Stimulated activated CD4-positive, alpha-beta T cell treated with anti-CD3 and anti-CD28 coated beads, TNF-alpha, amount 100 ng/mL, for 1 hour (primary cell): ENCODE measurements at places on chromosomes 4 and X.

GRCh38 chrX:67100031-67100884 lies 443.6 kb upstream of the AR start:
- no peak for DNase-seq

DNA sequence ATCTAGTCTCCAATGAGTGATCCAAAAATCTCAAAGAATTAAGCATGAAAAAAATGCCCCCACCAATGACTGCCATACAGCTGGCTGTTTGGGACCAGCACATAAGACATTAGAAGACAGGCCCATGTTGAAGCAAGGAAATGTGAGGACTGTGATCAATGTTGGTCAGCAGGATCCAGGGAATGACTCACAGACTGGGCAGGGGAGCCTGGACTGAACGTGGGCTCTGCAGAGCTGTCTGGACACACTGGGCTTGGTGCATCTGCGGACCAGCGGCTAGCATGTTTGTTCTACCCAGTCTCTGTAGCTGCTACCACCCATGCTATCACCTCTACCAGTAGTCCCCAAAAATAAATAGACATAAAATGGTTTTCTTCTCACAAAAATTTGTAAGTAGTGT lies 108.6 kb downstream of the PALLD start:
- no peak for DNase-seq

GRCh38 chr4:67580577-67580976 lies 22.1 kb downstream of the STAP1 start:
- no peak for DNase-seq

- no peak for DNase-seq
Measured at GRCh38 chrX:40005292-40006011, 92.3 kb downstream of the BCOR start.

DNA sequence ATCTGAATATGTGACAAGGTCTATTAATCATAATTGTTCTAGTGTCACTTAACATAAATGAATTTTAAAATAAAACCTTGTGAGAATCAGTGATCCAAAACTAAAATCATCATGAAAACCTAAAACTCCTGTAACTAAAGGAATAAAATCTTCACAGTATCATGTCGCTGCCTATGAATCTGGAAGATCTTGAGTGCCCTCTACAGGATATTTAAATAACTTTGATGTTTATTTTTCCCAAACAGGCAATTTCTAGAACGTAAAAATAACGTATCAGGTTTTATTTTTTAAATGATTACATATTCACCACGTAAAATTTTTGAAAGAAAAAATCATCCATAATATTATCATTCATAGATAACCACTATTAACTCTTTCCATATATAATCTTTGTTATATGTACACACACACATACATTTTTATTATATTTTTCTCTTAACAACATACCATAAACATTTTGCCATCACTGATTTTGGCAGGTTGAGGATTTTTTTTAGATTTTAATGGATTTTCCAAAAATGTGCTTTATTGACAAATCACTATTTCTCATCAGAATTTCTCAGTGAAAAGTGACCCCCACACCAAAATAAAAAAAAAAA lies 79.6 kb downstream of the COMMD8 start:
- no peak for DNase-seq

DNA sequence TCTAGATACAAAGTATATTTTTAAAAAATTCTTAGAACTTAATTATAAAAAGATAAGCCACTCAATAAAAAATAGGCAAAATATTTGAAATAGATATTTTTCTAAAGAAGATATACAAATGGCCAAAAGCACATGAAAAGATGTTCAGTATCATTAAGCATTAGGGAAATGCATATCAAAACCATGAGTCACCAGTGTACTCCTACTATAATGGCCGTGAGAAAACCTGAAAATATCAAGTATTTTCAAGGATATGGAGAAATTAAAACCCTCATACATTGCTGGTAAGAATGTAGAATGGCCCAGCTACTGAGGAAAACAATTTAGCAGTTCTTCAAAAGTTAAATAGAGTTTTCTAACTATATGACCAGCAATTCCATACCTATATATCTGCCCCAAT lies 337.9 kb downstream of the CAMK2D start:
- DNase-seq = no peak

- no peak for DNase-seq
Measured at GRCh38 chr4:38669208-38669607, 5.2 kb downstream of the KLF3 start.

DNA sequence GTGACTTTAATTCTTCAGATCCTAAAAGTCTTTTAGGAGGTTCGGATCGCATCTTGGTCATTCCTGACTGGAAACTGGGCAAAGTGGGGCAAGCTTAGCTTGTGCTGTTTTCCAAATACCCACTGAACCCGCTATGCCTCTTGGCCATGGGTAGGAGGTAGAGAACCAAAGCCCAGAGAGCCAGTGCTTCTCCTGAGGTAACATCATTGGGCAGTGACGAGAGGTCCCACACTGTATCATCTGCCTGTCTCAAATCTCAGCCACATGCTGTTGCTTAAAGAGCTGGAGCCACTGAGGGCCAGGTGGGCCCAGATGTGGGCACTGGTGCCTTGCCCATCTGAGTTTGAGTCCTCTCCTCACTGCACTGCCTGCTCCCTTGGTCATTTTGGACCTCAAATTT lies 68.2 kb downstream of the SLC2A9 start:
- DNase-seq = no peak

- no peak for DNase-seq
Measured at GRCh38 chrX:35351212-35351611, 408.6 kb downstream of the FAM47B start.

GRCh38 chr4:48436318-48436717 lies 46.8 kb upstream of the SLC10A4 start:
- DNase-seq = no peak

- DNase-seq = no peak
Measured at GRCh38 chrX:100721328-100721727, 10.6 kb downstream of the SYTL4 start.

GRCh38 chrX:12497832-12498591 lies 293.2 kb upstream of the PRPS2 start:
- DNase-seq = no peak

DNA sequence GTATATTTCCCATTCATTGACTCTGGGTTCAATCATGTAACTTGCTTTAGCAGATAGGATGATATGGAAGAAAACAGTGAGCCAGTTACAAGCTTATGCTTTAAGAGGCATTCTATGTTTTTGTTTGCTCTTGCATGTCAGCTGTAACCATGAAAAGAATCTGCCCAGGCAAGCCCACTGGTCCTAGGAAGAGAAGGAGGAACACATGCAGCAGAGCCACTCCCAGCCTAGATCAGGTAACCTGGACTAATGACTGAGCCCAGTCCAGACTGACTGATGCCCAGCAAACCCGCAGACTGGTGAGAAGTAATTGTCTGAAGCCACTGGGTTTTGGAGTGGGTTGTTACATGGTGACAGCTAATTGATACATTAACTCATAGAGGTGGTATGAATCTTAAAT lies 167.9 kb downstream of the COL4A6 start:
- no peak for DNase-seq

DNA sequence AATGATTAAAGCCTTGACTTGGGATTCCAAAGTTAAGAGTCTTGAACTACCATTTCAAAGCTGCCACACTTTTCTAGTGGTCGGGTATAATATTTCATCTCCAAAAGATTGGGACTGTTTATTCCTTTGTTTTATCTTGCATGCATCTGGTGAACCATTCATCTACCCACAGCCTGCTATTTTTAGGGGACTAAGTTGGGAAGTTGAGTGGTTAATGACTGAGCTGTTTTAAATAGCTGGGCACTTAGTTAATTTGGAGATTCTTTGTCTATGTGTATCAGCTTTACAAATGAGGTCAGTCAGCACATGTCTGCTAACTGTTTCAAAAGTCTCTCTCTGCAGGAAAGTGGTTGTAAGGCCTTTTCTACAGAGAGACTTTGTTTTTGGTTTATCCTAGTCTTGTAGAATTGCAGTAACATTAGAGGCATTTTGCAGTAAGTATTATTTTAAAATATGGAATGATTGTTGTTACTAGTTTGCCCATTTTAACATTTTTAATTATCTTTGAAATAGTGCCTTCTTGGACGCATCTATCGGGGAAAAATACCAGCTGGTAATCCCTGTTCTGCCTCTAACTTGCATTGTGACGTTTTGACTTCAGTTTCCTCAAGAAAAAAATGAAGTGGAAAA lies 8.2 kb downstream of the BMP2K start:
- DNase-seq = no peak

- DNase-seq = no peak
Measured at GRCh38 chrX:33211356-33212260, at the start of gene DMD. Gene DMD (minus strand): TSS chrX:33211549. CDS start chrX:33211312, 237 bp downstream.

DNA sequence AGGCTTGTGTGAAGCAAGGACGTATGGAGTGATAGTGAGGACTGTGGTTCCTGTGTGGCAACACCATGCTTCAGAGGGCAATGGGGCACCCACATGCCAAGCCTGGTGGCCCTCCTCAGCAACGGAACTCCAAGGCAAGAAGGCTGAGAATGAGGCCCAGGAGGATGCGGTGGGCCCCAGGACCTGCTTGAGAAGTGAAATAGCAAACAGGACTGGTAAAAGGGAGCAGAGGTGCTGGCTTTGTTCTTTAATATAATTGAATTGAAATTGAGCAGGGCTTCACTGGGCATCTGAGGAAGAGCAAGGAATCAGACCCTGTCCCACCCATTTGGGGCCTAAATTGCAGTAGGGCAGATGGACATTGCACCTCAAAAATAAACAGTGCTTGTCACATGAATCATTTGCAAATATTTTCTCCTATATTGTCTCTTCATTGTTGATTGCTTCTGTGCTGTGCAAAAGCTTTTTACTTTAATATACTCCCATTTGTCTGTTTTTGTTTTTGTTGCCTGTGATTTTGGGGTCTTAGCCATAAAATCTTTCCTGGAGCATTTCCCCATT lies 2.3 kb downstream of the TMEM187 start:
- DNase-seq = no peak

GRCh38 chrX:123455693-123456092 lies 271.6 kb downstream of the GRIA3 start:
- DNase-seq = no peak

GRCh38 chr4:103753868-103754653 lies 34.3 kb upstream of the TACR3 start:
- no peak for DNase-seq

DNA sequence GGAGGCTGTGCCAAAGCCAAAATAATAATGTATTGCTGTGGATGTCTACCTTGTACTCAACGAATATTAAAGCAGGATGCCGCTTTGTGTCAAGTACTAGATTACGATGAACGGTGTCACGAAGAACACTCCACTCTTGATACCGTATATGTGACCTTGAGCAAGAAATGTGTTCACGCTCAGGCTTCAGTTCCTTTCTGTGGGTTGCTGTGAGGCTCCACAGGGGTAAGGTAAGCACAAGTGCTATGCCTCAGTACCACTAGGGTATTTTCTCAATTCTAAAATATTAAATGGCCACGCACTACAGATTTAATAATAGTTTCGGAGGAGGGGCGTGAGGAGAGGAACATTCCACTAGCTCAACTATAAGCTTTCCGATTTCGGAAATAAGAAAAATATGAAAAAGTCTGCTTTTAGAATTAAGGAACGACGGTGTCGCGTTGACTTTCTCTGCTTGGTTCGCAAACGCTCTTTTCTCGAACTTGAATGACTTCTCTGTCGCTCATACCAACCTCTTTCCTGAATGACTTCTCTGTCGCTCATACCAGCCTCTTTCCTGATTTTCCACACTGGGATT lies 607 bp upstream of the SCOC start:
- DNase-seq = no peak

GRCh38 chrX:132277953-132278614 lies 58.8 kb upstream of the RAP2C start:
- DNase-seq = no peak

- DNase-seq = no peak
Measured at GRCh38 chrX:96841325-96841724, 42.4 kb upstream of the RPA4 start.

- no peak for DNase-seq
Measured at GRCh38 chrX:88438209-88438608, 308.8 kb upstream of the CPXCR1 start.

- no peak for DNase-seq
Measured at GRCh38 chrX:115324194-115324593, 34.7 kb downstream of the LUZP4 start.

DNA sequence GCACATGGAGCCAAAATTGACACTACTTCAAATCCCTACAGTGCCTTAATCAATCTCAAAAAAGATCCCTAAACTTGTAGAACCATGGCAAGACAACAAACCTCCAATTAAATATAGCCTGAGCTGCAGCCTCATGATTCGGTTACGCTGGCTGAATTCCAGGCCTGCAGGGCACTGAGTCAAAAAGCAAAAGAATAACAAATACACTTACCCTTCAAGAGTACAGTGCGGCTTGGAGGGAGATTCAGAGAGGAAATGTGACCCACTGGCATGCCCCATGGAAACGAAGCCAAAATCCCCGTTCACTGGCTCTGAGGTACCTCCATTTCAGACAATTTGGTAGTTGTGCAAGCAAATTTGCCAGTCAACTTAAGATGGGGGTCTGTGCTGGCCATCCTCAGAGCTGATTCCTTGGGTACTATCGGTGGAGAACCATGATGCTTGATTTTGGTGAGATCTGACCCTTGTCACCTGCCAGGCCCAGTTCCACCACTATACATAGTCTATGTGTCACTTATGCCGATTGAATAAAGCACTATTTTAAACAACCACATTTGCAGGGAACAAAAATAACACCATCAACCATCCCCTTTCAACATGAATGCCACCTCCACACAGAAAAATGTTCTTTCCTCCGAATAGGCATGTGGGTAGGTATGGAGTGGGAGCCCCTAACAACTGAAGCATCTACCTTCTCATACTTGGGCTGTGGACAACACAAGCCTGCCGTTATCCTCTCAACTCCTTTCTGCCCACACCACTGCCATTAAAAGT lies 2.1 kb downstream of the C4orf54 start:
- DNase-seq = no peak

DNA sequence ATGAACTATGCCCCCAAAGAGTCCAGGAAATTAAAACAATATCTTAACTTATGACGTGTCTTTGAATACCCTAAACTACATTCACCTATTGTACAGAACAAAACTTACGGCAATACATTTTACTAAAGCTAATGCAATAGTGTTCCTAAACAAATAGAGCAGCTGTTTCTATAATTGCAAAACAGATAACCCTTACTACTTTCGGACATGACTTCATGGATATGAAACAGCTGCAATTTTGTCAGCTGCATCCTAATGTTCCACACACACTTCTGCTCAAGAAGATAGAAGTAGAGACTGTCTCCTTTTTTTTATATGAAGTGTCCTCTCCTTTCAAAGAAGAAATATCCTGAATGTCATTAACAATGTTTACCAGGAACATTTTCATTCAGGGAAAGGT lies 174.9 kb downstream of the ACTRT1 start:
- no peak for DNase-seq

- no peak for DNase-seq
Measured at GRCh38 chr4:21726255-21726815, 222.2 kb downstream of the KCNIP4 start.

GRCh38 chrX:2462780-2463179 lies 38.0 kb downstream of the DHRSX start:
- DNase-seq = no peak

GRCh38 chr4:169996379-169997240 lies 29.6 kb downstream of the MFAP3L start:
- DNase-seq = no peak

GRCh38 chrX:74422576-74423288 lies 1.4 kb downstream of the SLC16A2 start:
- no peak for DNase-seq

- no peak for DNase-seq
Measured at GRCh38 chrX:24133312-24133711, 16.2 kb upstream of the ZFX start.

- no peak for DNase-seq
Measured at GRCh38 chr4:105630670-105631655, 77.5 kb downstream of the INTS12 start.

GRCh38 chrX:137563681-137564651 lies 2.0 kb upstream of the ZIC3 start:
- no peak for DNase-seq

GRCh38 chr4:10530137-10530786 lies 73.0 kb upstream of the ZNF518B start:
- no peak for DNase-seq
